Activated CD4-positive, alpha-beta T cell treated with anti-CD3 and anti-CD28 coated beads for 4 hours (primary cell): ENCODE measurements at places on chromosomes 7 and 10.

DNA sequence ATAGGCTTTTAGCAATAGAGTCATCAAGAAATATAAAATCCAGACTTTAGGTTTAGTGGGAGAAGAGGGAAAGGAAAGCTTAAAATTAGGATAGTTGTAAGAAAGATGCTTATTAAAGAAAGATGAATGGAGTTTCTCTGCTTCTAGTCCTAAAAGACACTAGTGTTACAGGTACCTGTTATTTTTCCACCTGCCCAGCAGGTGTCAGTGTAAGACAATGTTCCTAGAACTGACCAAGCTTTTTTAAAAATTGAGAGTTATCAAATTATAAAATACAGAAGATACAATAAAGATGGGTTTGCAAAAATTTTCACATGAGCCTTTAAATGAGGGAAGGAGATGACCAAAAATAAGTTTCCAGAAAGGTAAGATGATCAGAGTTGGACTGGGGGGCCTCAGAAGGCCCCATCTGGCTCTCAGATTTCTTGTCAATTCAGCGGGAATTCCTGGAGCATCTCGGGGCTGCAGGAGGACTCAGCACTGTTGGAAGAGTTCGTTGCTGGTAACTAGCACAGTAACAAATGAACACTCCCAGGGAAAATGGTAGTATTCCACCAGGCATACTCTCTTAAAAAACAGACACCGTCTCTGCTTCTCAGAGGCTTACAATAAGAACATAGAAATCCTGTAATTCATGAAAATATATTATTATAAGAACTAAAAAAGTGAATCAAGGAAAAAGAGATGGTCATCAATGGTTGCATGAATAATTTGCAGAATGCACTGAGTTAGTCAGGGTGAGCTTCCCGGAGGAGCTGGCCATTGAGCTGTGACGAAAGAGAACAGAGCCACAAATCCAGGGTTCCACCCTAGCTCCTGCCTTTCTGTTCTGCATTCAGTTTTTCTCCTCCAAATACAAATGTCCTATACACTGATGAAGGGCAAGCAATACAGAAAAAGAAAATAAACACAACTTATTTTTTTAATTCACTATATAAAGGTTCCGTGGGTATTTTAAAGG is 71.8 kb upstream of the PIK3CG start:
- DNase-seq: peak; percentile 39

DNA sequence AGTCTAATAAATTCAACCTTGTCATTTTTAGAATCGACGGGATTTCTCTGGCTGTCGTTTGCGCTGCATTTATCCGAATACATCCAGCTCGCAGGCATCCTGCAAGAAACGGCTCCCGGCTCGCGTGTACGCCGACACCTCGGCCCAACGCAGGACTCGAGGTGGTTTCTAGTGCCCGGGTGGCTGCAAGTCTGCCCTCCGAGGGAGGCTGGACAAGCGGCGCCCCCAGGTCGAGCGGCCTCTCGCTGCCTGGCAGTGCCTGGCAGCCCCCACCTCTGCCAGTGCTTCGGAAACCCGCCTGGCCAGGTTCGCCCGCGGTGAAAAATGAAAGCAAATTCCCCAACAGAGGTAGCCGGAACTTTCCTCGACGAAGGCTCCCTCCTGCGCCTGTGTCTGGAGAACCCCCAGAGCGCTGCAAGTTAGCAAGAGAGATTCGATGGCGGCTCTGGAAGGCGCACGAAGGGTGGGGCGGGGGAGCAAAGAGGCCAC is 5.7 kb upstream of the ZNF503 start:
- no peak for DNase-seq

GRCh38 chr7:155299535-155300202 is 2.0 kb downstream of the INSIG1 start:
- DNase-seq: peak; percentile 16

DNA sequence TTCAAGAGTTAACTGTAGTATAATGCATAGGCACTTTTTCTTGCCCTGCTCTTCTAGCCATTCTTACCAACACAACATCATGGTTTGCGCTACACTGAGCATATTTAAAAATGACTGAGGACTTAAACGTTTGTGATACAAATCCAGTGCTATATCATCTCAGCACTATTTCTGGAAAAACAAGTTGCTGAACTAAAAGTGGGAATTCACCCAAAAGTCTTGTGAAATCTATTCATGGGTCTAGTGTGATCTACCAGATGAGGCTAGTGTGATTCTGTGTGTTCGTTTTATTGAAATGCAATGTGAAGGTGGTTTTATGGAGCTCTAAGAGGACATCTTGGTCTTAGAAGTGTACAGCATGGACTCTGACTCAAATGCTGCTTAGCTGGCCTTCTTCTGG is 584.6 kb upstream of the POM121L12 start:
- no peak for DNase-seq

GRCh38 chr7:116952635-116953371 is 498 bp upstream of the ST7 start:
- DNase-seq: no peak

DNA sequence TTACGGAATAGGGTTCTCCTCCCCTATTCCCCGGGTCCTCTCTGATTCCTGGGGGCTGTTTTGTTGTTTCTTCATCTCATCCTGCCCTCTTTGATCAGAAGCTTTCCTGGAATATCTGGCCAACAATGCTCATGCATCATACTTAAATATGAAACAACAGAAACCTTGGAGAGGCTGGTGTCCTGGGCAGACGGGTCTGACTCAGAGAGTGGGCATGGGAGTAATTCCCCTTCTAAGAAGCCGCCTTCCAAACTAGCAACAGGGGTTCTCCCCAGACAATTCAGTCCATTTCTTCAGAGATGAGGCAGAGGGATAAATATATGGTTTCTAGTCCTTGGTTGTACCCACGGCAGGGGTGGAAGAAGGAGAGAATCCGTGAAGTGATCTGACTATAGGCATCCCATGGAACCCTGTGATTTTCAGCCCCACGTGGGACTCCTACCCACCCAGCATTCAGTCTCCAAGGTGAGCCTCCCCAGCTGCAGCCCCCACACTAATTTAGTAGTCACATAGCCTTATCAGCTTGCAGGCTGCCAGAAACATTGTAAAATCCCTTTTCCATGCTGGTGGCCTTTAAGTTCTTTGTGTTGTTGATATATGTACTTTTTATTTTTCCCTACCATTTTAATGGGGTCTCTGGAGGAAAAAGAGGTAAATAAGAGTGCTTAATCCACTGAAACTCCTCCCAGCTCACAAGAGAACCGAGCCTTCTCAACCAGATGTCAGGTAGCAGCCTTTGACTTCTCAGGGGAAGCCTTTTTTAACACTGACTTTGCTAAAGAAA is 119.2 kb downstream of the SFMBT2 start:
- no peak for DNase-seq

DNA sequence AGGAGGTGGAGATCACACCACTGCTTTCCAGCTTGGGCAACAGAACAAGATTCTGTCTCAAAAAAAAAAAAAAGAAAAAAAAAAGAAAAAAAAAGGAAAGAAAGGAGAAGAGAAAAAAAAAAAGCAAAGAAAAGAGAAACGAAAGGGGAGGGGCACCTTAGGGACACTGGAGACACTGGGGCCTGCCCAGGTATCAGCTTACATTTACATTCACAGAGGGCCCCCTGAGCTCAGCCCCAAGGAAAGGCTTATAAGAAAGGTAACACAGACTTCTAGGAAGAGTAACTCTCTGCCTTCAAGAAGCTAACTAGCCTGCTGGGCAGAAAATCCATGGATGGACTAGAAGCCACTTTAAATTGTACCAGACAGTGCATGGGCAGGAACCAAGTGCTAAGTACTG is 108.8 kb downstream of the NPY start:
- DNase-seq: no peak

- DNase-seq: no peak
These were observed 320.7 kb downstream of the GPR37 start for GRCh38 chr7:124444696-124445480.

DNA sequence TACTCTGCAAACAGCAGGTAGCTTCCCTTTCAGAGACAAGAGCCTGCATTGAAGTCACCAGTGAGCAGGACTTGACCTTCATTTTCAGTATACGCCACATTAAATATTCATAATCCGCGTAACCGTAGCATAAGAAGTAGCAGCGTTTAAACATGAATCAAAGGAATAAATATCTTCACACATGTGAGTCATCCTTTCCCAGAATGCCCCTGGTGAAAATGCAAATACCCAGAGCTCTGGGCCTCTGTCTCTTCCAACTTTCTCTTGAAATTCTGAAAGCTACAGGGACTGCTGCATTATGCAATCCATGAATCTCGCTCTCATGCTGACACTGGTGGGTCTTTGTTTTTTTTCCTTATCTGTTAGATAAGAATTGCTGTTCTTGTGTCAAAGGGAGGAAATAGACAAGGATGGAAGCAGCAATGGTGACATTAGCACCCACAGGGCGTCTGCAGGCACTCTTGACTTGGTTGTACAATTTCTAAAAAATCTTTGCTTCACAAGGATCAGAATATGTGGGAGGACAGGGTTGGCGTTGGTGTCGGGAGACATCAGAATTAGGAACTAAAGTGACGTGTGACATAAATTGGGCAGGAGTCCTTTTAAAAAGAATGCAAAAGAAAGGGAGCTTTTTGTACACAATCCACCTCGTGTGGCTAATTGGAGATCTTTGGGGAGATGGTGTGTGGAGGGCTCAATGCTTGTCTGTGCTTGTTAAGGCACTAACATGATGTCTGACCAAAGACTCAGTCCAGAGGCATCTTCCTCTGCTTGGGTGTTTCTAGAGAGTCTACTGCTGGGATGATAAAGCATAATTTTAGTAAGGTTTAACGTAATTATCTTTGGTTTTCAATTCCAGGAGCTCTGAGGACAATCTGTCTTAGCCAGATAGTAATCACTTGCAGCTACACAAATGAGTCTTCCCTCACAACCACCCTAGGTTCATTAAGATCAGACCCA is 390.3 kb downstream of the KCNMA1 start:
- no peak for DNase-seq

DNA sequence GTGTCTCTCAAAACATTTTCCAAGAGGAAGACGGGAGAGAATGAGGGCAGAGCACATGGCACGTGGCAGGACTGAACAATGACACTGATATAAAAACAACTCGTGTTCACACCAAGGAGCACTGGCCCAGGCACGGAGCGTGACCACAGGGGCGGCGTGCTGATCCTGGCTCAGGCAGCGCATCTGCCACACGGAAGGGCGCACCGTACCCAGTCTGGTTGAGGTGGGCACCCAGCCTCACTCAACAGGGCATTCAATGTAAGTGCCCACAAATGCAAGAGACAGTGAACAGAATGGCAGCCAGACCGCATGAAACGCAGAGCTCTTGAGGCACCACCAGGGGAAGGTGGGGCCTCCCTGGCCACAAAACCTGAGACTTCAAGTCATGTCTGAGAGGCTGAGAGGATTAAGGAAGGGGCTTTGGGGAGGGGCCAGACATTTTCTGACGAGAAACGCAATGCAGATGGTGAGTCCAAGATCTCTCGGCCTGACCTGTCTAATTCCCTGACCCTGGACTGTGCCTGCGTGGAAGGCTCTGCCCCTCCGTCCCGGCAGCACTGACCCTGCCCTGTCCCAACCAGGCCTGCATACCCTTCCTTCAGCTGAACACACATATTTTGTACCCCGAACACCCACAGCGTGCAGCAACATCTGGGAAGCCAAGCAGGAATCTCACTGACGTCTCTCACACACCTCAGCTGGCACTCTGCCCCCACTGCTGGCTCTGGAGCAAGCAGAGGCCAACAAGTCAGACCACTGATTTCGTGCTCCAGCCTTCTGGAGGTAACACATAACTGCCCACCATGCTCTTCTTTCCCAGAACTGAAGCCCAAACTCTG is 35.5 kb downstream of the VOPP1 start:
- DNase-seq: no peak

- DNase-seq: no peak
These were observed 124.7 kb downstream of the GRM3 start for GRCh38 chr7:86768394-86768793.

DNA sequence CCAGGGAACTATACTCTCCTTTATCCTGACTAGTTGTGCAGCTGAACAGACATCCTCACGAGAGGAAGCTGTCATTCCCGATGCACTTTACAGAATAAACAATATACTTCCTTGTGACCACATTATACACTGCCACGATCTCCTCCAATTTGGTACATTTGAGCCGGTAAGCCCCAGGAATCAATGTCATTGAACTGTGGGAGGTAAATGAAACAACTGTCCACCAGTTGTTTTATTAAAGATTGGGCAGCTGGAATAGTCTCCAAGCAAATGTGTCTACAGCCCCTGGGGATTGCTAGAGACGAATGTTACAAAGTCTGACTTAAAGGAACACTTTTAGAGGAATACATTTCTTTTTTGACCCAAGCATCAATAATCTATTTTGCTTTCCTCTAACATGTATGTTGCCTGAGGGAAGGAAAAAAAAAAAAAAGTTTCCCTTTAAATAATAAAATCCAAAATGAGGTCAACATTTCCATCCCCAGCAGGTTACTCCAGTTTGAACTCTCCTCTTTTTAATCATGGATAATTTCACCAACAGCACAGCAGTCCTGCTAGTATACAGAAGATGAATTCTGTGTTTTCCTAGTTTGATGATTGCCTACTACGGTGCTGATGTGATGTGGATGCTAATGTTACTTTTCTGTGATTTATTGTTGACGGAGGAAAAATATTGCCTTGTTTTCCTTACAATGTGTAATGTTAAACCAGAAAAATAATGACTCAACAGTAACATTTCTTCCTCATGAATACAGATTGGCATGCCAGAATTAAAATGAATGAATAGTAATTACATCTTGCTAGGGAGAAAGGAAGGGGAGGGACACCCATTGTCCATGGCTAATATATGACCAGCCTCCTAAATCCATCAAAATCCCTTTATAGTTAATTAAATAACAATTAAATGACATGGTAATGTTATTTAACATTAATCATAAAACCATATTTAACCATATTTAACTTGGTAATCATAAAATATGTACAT is 360.9 kb downstream of the NEBL start:
- no peak for DNase-seq

- no peak for DNase-seq
These were observed 62.7 kb downstream of the NOC3L start for GRCh38 chr10:94300042-94300441.

- DNase-seq: no peak
These were observed 58.7 kb downstream of the CABCOCO1 start for GRCh38 chr10:61721431-61721830.

DNA sequence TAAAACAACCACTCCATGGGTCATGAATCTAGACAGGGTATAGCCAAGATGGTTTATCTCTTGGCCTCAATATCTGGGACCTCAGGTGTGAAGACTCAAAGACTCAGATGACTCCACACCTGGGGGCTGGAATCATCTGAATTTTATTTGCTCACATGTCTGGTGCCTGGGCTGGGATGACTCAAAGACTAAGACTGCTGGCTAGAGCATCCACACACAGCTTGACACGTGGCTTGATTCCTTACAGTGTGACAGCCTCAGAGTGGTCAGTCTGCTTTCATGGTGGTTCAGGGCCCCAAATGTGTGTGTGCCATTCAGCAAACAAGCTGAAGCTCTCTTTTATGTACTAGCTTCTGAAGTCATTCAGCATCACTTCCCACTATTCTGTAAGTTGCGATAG is 333.7 kb downstream of the RNLS start:
- no peak for DNase-seq

DNA sequence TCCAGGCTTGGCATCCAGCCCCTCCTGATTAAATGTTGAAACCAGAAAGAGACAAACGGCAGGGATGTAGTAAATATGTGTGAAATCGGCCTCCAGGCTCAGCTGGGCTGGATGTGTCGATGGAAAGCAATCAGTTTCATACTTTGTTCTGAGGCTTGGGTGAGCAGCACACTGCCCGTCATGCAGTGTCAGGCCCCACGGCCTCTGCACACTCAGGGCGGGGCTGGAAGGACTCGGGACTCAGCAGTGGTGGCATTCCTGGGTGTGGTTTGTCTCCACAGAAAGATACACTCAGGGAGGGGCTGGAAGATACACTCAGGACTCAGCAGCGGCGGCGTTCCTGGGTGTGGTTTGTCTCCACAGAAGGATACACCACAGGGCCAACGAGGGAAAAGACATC is 22.0 kb downstream of the ADGRA1 start:
- no peak for DNase-seq

- DNase-seq: peak; percentile 70
These were observed 110.3 kb upstream of the LANCL2 start for GRCh38 chr7:55254596-55255495.
